CD4-positive, alpha-beta T cell treated with Interleukin-15 for 4 hours (primary cell): ENCODE measurements at places on chromosomes 5 and 9.

DNA sequence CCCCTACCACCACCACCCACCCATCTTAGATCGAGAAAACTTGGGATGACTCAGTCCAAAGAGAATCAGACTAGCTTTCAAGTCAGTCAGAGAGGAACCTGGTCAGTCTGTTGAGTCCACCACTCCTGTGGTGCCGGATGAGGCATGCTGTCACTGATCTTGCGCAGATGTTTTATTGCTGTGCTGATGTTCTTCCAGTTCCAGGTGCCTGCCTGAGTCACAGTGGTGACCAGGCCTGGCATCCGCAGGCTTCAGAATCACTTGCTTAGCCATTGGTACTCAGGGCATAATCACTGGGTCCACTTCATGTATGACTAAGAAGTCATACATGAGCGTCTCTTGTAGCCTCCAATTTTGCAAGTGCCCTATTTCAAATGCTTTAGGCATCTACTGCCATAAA is 114.1 kb downstream of the MUSK start:
- no peak for DNase-seq

DNA sequence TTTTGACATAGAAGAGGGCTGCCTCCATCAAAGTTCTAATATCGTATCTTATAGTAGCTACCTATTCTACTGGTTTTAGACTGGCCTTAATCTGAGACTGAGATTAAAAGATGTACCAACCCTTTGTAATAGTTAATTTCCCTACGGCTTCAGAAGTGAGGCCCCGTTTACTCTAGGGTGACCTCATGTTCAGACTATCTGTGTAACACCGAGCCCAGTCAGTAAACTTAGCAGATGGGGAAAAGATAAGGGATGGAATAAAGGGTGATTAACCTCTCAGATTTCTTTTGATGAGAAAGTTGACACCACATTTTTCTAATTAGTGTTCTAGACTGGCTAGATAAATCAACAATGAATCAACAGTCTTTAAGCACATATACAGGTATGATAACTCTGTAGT is 283.1 kb downstream of the KCTD16 start:
- no peak for DNase-seq

GRCh38 chr9:69199769-69200470 is 25.8 kb downstream of the TJP2 start:
- DNase-seq, result no peak

DNA sequence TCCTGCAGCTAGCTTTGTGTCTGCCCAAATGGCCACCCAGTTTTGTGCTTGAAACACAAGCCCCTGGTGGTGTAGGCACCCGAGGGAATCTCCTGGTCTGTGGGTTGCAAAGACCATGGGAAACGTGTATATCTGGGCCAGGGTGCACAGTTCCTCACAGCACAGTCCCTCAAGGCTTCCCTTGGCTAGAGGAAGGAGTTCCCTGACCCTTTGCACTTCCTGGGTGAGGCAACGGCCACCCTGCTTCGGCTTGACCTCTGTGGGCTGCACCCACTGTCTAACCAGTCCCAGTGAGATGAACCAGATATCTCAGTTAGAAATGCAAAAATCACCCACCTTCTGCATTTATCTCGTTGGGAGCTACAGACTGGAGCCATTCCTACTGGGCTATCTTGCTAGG is 865.0 kb upstream of the ACO1 start:
- no peak for DNase-seq

- DNase-seq, result no peak
These were observed 122.7 kb downstream of the GRIA1 start for GRCh38 chr5:153613144-153613543.

DNA sequence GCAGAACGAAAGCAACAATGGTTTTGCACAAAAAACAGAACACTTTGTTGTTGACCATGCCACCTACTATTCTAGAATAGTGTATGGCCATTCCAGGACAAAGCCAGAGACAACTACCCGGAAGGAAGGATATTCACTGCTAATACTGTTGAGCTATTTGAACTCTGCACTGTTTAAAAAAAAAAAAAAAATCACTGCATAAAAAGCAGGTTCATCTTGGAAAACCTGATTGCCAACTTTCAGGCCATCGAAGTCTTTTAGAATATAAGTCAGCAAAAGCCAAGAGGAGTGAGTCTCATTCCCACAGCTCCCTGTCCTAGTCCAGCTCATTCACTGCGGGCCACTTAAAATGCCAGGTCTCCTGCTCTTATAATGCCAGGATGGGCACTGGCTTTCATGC is 4.0 kb downstream of the ENC1 start:
- DNase-seq, result no peak

DNA sequence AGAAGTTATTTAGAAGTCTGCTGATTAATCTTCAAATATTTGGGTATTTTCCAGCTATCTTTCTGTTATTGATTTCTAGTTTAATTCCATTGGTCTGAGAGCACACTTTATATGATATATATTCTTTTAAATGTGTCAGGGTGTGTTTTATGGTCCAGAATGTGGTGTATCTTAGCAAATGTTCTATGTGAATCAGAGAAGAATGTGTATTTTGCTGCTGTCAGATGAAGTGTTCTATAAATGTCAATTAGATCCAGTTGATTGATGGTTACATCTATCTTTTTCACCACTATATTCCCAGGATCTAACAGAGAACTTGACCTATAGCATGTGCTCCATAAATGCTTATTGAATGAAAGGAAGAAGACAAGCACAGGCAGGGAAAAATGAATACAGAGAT is 17.5 kb upstream of the ERAP1 start:
- no peak for DNase-seq

DNA sequence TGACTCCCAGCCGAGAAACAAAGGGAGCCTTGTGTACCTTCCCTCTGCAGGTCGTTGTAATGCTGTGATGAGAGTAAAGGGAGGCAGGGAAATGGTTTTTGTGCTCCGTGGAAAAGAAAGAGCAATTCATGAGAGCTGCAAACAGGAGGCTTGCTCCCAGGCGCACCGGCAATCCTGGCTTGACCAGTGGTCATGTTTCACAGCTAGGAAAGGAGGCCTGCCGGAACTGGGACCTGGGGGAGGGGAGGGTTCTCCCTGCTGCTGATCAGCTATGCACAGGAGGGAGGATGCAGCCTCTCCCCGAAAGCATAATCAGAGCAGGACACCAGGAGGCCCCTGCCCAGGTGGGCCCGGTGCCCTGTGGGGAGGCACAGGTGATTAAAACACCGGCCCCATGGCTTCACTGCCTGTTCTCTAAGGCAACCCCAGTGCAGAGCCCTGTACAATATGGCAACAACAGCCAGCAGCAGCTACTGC is 131.3 kb downstream of the ZDHHC21 start:
- DNase-seq, result no peak

GRCh38 chr5:97745817-97746216 is 562.8 kb upstream of the RIOK2 start:
- no peak for DNase-seq

DNA sequence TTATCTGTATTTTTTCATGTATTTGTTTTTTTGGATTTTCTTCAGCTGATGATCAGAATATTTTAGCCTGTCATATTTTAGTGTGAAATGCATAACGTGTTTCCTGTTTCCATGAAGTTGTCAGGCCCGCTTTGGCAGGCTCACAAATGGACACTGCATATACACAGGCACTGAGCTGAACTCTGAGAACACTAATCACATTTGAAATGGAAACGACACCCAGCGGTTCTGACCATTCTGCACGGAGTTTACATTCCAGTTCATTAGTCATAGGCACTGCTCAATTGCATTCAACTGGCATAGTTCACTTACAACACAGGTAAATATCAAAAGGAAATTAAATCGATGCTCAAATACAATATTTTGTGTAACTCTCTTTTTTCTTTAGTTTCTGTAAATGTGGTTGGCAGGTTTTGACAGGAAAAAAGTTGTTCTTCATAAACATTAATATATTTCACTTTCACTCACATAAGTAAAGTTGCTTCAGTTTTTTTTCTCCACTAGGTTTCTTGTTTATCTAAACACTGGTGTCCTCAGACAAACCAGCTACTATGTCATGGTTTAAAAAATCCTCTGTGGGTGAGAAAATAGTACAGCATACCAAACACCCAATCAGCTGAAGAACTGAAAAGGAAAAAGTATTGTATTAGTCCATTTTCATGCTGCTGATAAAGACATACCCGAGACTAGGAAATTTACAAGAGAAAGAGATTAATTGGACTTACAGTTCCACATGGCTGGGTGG is 559.0 kb upstream of the DAP start:
- no peak for DNase-seq

GRCh38 chr5:97074859-97075489 is 67.4 kb downstream of the LIX1 start:
- DNase-seq, result no peak

DNA sequence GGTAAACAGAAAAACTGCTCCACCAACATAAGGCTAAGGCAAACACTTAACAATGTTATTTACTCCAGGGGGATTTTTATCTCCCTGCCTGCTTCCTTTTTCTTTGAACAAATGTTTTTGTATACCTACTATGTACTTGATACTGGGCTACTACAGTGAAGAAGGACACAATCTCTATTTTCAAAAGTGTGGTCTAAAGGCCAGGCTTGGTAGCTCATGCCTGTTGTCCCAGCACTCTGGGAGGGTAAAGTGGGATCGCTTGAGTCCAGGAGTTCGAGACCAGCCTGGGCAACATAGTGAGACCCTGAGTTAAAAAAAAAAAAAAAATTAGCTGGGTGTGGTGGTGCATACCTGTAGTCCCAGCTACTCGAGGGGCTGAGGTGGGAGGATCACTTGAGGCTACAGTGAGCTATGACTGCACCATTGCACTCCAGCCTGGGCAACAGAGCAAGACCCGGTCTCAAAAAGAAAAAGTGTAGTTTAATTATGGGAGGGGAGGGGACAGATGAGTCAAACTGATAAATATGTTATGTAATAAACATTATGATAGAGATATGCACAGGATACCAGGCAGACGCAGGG is 3.3 kb downstream of the STOM start:
- no peak for DNase-seq

GRCh38 chr9:113682297-113682771 is 193.8 kb upstream of the ZNF618 start:
- peak; percentile 40 for DNase-seq

DNA sequence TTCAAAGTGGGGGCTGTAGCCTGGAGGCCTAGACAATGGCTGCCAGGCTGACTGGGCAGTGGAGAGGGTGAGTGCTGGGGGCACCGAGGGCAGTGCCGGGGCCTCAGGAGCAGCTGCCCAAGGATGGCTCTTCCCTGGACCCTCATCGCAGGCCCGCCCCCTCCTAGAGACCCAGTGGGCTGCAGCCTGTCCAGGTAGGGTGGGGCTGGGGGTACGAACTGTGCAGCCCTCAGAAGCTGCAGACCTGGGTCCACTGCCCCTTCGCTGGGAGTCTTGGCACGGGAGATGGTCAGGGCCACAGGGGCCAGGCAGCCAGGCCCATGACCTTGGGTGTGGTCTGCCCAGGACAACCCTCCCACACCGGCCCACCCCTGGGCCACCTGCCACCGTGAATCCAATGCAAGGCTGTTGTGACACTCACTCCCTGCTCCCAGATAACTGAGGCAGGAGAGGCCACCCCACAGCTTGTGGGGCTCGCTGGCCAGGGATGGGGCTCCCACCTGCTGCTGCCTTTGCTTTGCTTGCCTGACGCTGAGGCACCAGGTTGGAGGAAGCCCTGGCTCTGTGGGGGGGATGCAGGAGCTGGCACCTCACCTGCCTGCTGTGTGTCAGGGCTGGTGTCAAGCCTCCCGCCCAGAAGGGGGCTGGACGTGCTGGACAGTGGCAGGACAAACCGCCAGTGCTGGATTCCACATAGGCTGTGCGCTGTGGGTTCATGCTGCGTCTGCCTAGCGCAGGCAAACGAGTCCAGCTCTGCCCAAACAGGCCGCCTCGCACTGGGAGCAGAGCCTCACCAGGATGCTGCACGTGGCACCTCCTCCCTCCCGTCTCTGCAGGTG is 23.1 kb upstream of the SLC9A3 start:
- DNase-seq, result no peak

DNA sequence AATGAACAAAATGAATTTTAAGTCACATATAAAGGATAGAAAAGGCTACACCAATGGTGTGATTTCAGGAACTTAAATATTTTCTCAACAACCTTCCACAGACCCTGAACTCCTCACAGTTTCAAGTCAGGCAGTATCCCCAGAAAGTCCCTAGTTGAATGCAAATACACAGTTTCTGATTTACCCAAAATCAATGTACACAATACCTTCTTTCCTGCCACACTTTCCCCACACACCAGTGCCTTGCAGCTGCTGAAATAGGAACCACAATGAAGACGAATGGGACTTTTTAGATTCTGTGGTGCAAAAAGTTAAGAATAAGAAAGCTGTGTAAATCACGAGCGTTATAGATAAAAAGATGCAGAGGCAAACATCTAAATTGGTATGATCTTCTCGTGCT is 552.4 kb upstream of the MEF2C start:
- no peak for DNase-seq

GRCh38 chr9:4066120-4066519 is 233.7 kb downstream of the GLIS3 start:
- DNase-seq, result no peak

DNA sequence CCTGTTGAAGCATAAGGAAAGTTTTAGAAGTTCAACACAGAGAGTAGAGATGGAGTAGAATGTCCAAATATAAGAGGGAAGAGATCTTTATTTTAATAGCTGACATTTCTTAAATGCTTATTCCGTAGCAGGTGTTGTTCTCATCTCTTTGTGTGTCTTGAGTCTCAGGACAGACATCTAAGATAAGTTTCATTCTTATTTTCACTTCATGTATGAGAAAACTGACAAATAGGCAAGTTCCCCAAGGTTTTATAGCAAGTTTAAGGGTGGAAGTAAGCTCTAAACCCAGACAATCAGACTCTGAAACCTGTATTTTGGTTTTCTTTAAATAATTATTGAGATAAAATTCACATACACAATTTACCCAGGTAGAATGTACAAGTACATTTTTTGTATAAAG is 228.4 kb upstream of the PPP1R2B start:
- DNase-seq, result no peak

GRCh38 chr5:81751009-81751835 is at the start of gene SSBP2:
Gene SSBP2 (minus strand): TSS chr5:81751097. CDS start chr5:81751042, 55 bp downstream.
- peak; percentile 99 for DNase-seq

DNA sequence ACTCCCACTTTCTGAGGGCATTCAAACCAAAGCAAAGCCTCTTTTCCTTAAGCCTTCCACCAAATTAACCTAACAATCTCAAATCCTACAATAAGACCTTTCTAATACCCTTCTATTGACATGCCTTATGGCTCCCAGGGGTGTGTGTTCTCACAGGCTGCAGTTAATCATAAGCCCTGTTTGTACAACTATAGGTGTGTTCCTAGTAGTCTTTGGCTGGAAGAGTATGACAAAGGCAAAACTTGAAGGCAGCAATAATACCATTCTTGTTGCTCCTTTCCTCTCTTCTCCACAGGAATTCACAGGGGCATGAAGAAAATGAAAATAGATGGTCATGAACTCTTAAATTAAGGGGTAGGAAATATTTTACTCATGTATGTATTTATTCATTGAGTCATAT is 10.9 kb upstream of the FBXO38 start:
- no peak for DNase-seq

DNA sequence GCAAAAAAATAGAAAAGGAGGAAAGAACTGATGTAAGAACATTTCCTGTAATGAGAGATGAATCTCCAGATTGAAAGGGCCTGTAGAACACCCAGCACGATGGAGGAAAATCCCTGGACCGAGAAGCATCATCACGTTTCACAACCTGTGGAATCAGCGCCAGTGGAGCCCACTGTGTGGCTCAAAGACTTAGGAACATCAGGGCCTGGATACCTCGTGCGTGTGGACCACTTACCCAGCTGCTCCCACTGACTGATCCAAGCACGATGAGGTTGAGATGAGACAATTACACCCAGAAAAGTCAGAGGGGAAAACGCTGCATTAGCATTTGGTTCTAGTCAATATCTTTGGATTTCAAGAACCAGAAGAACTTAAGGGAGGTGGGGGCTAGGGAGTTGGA is 224.6 kb downstream of the SYK start:
- no peak for DNase-seq
